ENCODE measurements at places on chromosomes 3 and 15.

DNA sequence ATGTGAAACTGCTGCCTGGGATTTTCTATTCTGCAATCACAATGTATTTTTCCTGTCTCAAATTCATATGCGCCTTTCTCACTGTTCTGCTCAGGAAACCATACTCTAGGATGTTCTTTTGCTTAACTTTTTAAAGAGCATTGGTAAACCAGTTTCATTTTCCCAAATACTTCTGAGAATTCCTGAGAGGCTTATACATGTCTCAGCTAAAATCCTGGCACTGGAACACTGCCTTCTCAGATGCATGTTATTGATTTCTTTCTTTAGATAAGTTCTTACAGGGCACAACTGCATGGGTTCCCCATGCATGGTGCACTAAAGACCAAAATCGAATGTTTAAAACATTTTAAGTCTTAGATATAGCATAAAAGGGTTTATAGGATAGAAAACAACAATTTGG lies 178.3 kb upstream of the PLSCR5 start:
- DNase-seq, result no peak

DNA sequence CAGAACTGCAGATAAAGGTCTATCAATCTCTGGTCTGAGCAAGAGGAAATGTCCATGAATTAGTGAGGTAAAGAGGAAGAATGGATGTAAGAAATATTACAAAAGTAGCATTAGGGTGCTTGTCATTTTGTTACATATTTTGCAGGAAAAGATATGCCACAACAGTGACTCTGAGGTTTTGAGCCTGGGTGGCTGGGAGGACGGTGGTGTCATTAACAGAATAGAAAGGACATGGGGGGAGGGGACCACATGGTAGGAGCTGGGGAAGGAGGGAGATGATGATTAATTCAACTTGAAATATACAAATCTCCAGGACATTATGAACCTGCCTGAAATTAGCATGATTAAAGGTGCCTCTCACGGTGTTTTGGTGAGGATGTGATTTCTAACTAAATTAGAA lies 245.5 kb upstream of the MDFIC2 start:
- no peak for DNase-seq

DNA sequence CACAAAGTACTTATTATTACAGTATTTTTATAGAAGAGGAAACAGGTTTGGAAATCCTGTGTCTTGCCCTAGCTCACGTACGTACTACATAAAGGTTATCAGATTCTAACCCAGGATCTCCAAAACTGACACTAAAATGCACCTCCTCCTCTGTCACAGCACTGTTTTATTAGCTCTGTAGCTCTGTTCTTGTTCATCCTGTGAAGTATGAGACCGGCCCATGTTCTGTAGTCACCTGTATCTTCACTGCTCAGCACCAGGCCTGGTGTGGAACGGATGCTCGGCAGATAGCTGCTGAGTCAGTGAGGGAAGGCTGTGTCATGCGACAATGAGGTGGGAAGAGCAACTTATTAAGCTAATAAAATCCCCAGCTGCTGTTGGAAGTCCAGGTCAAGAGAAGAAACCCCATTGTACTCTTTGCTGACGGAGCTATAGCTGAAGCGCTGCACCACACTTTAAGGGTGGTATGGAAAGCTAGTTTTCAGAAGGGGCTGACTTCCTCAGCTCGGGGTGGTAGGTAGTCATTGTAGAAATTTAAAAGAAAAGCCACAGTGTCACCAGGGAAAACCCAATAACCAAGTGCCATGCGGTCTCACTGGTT lies 22.8 kb downstream of the BCL2A1 start:
- DNase-seq, result no peak

GRCh38 chr15:67030036-67030762 lies 35.2 kb upstream of the SMAD3 start:
- no peak for DNase-seq

DNA sequence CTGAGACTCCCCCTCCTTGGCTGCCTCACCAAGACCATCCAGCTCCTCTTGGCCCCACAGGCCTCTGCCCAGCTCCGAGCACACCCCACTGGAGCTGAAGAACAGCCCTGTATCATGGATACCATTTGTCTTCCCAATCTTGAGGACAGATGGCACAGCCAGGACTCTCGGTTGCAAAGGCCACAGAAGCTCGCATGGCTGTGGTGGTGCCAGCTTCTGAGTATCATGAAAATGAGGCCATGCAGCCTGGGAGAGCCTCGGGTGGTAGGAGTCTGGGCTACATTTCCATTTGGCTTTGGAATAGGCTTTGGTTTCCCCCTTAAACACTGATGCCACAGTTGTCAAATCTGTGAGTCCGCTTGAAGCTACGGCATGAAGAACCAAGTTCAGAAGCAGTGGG lies 106.6 kb downstream of the SEMA5B start:
- DNase-seq, result no peak

DNA sequence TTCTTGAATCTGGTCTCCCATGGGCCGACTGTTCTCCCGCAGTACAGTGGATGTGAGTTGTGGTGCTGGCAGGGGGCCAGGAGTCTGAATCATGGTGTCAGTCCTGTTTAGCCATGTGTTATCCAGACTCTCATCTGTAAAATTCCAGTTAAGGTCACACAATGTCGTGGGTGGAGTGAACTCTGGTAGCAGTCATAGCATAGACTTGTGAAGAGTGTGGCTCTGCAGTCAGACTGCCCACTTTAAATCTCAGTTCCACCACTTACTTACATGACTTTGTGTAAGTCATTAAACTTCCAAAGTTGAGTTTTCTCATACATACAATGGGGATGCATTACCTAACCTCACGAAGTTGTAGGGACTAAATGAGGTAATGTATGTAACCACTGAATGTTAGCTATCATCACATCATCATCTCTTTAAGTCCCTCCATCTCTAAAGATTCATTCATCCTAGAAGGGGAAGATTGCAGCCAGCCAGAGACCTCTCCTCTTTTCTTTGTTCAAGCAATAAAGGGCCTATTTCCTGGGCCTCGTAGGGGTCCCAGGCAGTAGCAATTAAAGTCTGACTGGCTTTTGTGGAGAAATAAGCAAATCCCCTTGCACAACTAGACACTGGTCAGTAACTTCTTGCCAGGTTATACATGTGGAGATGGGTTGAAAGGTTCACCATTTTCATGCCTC lies 93.9 kb downstream of the PCCB start:
- no peak for DNase-seq

- no peak for DNase-seq
Observed at GRCh38 chr3:15321349-15321748, 11.0 kb downstream of the SH3BP5 start.

GRCh38 chr15:67899596-67900283 lies 59.9 kb upstream of the RNU6-1 start:
- DNase-seq, result no peak

DNA sequence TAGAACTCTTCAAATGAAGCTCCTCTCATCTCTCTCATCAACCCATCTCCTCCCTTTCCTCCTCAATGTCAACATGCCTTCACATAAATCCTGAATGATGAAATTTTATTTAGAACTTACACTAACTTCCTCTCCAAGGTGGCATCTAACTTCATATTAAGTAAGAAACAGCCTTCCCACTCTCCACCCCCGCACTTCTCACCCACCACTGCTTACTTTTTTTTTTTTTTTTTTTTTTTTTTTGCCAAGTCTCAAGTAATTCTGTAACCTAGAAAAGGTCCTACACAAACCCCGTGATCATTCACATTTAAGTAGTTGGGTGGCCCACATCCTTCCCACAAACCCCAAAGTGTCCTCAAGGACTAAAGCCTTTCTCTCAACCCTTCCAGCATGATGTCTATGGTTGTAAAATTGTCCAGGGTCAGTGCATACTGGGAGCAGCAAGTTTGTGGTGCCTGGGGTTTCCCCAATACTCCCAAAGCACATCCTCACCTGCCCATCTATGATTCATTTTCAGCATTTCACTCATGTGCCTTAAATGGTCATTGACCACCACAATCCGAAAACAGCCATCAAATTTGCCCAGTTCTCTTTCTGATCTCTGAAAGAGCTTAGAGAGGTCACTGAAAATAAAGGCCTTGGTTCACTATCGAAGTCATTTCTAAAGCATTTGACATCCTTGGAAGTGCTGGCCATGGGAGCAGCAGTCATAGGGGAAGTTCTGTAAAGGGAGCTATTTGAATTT lies 47.2 kb downstream of the CD86 start:
- no peak for DNase-seq

GRCh38 chr15:29018995-29019976 lies 133.5 kb downstream of the APBA2 start:
- no peak for DNase-seq

Data from stimulated activated CD8-positive, alpha-beta memory T cell treated with anti-CD3 and anti-CD28 coated beads, Interleukin-4, amount 100 ng/mL, for 1 hour (primary cell).